Fibroblast of the aortic adventitia (primary cell): ENCODE measurements at places on chromosomes 3 and 15. TPM values are rescaled to one million over a fixed set of nuclear protein-coding genes. Genes with fewer than 3 reads are reported as not detected.

The GABRB3 gene
- 0.81 and 2.2 TPM in 2 replicates for total RNA-seq

The KLHL6 gene
- not detected in 2 replicates for total RNA-seq

- DNase-seq = no peak
These were observed 317.5 kb upstream of the IGF1R start for GRCh38 chr15:98330692-98331435.

GRCh38 chr3:10927551-10927950, 65.0 kb upstream of the SLC6A1 start:
- DNase-seq = peak; percentile 49

DNA sequence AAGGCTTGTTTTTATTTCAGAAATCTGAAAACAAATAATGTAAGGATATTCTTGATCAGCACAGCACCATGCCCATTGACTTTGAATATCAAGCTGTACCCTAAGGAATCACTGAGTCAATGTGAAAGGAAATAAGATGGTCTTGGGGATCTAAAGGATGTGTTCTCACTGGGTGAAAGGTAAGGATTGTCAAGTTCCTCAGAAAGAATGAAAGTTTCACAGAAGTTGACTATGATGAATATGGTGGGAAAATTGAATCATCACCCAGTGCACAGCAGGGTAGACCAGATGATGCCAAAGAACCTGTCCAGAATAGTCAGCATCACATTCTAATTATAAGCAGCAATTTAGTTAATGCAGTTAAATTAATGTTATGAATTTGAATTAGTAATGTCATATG, 16.2 kb downstream of the ERC2 start:
- no peak for DNase-seq

DNA sequence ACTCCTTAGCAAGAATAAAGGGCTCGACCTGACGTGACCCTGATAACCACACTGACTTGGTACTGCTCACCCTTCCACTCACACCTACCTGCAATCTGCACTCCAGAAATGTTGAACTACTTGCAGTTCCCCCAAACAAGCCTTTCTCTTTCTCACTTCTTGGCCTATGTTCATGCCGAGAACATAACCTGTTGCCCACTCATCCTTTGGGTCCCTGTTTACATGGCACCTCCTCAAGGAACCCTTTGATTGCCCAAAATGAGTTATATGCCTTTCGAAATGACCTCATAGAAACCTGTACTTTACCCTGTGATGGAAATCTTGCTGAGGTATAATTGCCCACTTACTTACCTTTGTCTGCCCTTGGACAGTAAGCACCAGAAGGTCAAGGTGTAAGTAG, 96.2 kb downstream of the TMCO5A start:
- no peak for DNase-seq
